NCI-H1105 treated with DMSO at 0.1 percent for 48 hours (cell line): ENCODE measurements at places on chromosomes 3 and 15.

DNA sequence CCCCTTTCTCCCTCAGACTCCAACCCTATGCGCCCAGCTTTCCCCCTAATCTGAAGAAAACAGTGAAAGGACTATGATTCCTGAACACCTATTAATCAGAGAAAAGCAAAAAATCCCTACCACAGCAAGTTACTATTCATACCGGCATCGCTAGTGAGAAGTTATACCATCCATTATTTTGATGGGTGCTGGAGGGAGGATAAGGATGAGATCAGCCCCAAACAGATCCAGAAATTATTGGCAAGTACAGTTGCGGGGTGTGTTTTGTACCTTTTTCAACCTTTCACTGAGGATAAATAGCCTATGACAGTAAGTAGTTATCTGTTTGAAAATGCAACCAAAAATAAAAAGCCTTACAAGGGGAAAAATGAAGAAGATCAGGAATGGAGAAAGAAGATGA is 59.9 kb upstream of the ADAMTS9 start:
- no peak for DNase-seq

DNA sequence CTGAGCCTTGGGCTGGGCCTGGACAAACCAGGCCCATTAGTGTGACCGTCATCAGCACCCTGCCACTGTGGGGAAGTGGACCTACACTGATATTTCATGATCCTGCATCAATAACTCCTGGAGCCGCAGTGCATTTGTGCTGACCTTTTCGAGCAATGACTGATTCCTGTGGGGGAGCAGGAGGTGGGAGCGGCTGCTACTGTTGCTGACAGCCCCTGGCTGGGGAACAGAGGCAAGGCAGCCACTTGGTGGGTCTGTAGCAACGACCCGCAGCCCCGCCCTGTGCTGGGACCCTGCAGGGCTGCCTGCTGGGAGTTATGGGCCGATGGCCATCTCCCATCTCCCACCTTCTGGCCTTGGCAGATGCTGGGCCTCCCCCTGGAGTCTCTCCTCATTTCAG is 42.1 kb downstream of the CCDC33 start:
- DNase-seq: no peak

DNA sequence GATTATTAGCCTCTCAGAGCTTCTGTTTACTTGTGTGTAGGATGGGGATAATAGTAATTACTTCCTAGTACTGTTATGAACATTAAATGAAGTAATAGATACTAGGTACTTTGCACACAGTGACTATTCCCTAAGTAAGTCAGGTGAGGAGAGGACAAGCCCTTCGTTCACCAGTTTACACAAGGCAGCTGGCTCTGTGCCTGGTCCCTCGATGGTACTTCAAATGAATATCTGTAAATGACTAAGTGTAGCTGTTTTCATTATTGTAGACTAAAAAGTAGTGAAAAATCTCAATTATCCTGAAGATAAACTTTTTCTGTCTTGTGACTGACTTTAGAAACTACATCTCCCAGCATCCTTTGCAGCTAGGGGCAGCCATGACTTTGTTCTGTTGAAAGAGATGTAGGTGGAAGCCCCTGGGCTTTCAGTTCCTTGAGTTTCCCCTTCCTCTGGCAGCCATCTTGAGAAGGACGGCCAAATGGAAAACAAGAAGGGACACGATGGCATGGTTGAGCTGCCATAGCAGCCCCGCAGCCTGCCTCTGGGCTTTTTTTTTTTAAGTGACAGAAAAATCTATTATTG is 11.7 kb upstream of the WNT7A start:
- no peak for DNase-seq

GRCh38 chr15:48569591-48570302 is 75.8 kb downstream of the FBN1 start:
- DNase-seq: no peak

DNA sequence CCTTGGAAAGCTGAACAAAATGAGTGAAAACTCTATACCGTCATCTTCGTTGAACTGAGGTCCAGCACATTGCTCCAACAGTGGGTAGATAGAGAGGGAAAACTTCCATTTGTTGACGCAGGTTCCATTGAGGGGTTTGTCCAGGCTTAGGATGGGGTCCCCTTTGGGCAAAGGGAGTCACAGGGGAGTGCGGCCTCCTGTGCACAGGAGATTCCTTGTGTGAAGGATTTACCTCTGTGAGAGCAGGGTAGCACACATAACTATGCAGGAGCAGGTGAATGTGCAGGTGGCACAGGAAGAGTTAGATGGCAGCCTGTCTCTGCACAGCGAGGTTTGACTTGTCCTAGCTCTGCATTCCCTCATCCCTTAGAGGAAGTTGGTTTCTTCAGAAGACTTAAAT is 139.3 kb downstream of the SNRPN start:
- DNase-seq: no peak

- no peak for DNase-seq
These were observed 263.8 kb downstream of the SLCO3A1 start for GRCh38 chr15:92117261-92117731.

DNA sequence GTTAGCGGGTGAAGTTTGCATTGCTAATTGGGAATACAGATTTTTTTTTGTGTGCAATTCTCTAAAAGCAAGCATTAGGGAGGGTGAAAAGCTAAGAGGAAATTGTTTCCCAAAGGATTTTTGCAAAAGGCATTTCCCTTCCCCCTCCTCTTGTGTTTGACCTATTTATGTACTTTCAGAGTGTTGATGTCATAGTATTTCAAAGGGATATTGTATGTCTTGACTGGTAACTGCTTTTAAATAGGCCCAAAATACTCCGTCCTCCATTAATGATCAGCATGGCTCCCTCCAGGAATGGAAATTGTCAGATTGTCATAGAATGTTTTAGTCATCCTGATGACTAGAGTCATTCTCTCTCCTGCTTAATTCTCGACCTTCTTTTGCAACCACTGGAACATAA is 32.4 kb downstream of the TRIM71 start:
- DNase-seq: no peak

GRCh38 chr3:116051586-116051985 is 393.7 kb downstream of the LSAMP start:
- no peak for DNase-seq

DNA sequence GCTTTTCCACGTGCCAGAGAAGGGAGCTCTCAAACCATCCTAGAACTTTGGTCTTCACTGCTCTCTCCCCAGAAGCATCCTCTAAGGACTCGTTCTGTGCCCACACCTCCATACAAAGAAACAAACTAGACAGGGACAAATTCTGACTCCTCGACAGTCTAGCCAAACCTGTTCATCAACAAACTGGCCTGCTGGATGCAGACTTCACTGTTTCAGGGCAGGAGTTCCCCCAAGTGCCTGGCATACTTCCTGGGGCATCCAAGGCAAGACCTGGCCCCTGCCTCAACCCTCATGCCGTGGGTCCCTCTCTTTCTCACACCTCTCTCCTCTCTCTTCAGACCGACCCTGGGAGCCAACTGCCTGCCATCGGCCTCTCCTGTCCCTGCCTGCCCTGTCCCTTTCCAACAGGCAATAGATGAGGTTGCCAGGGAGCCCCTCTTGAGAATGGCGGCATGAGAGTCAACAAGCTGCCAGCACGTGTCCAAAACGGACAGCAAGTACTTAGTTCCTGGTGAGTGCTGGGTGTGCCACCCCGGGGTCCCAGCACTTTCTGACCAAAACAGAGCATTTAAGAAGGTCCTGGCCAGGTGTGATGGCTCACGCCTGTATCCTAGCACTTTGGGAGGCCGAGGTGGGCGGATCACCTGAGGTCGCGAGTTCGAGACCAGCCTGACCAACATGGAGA is 79.1 kb upstream of the HES1 start:
- no peak for DNase-seq

GRCh38 chr3:138845771-138846173 is 11.0 kb upstream of the PIK3CB start:
- no peak for DNase-seq

DNA sequence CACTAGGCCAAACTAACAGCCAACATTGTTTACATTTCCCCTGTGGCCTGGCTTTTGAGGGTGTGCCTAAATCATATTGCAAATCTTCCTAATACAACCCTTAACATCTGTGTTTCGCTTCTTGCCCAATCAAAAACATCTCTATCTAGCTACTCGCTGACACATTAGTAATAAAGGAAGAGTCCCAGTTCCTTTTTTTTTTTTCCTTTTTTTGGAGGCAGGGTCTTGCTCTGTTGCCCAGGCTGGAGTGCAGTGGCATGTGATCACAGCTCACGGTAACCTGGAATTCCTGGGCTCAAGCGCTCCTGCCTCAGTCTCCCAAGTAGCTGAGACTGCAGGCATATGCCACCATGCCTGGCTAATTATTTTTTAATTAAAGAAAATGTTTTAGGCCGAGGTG is 2.1 kb upstream of the SRPRB start:
- no peak for DNase-seq

DNA sequence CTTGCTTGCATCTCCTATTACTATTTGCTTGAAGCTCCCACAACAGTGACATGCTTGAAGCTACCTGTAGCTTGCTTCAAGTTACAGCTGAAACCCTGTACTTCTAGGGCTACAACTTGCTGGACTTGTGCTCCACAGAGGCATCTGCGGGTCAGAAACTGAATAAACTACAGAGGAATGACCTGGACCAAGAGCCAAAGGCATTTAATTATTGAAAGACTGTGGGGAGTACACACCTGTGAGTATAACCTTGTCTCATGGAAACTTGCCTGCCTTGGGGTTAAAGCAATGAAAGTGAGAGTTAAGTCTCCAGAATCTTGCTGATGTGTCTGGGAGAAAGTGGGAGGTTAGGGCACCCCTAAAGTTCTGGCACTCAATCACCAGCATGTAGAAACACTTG is 69.8 kb downstream of the UMPS start:
- no peak for DNase-seq

DNA sequence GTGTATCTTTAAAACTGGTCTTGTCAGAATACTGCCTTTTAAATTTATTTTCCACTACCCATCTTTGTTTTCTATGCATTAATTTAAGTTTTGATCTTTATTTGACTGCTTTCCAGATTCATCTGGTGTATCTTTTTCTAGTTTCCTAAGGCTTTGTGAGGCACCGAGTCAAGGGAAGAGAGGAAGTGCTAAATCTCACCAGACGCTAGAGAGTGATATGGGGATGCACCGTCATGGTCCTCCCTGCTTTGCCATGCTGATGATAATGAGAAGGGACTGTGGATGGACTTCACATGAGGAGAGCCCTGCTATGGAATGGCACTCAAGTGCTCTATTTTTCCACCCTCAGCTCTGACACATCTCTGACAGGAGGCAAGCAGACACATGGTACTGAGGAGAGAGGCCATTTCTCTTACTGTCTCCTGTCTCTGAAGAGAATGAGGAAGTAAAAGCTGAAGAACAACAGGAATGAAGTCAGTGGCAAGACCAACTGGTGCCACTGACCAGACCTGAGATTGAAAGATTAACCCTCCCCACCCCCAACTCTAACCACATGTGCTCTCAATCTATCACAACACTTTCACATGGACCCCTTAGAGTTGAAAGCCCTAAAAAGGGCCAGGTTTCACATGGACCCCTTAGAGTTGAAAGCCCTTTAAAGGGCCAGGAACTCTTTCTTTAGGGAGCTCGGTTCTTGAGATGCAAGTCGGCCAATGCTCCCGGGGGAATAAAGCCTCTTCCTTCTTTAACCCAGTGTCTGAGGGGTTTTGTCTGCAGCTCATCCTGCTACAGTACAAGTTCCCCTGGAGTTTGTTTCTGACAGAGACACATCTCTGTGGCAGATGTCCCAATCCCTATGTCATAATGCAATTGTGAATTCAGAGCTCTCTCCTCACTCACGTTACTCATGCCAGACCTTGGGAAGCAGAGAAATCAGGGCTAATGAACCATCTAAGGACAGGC is at the start of gene IQCF2:
TSS of gene IQCF2 (plus strand) at position 913 of the 963 bp plus-strand sequence. CDS start 52 bp downstream, outside the sequence.
- no peak for DNase-seq

- no peak for DNase-seq
These were observed 343.9 kb upstream of the SUCLG2 start for GRCh38 chr3:67998281-67998680.

DNA sequence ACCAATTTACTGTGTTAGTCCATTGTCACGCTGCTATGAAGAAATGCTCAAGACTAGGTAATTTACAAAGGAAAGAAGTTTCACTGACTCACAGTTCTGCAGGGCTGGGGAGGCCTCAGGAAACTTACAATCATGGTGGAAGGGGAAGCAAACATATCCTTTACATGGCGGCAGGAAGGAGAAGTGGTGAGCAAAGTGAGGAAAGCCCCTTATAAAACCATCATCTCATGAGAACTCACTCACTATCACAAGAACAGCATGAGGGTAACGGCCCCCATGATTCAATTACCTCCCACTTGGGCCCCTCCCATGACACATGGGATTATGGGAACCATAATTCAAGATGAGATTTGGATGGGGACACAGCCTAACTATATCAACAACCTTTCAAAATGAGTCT is 20.2 kb downstream of the USF3 start:
- no peak for DNase-seq

DNA sequence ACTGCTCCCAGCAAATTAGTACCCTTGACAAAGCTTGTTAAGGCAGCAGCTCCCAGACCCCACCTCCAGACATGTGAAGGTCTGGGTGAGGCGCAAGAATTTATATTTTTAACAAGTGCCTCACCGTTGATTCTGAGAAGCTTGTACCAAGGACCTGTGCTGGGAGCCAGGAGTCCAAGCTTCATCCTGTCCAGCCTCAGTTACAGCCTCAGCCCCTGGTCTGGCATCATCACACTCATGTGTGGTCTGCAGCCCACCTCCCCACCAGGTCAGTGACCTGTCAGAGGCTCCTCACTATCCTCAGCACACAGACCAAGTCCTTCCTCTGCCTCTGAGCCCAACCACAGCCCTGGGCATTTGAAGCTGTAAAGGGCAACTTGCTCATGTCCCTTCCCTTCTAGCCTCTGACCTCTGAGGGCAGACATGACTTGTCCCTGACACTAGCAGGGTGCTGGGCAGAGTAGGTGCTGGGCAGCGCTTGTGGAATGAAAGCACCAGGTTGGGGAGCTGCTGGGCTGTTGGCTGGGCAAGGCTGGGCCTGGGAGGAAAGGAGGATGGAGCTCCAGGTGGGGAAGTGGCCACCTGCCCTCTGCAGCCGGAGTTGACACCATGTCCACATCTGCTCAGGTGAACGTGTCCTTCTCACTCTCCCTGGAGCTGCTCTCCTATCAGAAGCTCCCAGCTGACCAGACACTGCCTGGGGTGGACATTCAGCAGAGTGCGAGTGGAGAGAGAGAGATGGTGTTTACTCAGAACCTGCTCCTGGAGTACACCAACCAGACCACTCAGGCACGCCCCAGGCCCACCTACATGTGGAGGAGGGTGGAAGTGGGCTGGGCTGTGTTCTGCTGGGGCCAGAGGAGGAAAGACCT is 16.9 kb downstream of the ACAA1 start:
- DNase-seq: no peak

- DNase-seq: no peak
These were observed 50.3 kb downstream of the LSM3 start for GRCh38 chr3:14228681-14229470.

DNA sequence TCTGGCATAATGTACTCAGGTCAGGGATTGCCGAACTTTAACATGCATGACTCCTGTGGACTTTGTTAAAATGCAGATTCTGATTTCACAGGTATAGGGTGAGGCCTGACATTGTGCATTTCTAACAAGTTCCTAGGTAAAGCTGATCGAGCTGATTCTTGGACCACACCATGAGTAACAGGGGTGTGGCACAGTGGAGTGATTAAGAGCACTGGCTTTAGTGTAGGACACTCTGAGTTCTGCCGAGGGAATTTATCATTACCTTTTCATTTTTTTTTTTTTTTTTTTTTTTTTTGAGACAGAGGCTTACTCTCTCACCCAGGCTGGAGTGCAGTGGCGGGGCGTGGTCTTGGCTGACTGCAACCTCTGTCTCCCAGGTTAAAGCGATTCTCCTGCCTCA is 169.3 kb downstream of the ADAMTS9 start:
- no peak for DNase-seq

GRCh38 chr15:44763848-44764247 is 27.5 kb downstream of the TRIM69 start:
- no peak for DNase-seq
